ENCODE measurements at places on chromosomes 2 and 18.

- DNase-seq, result peak; percentile 89
Observed at GRCh38 chr2:241762321-241762932, 14.2 kb upstream of the GAL3ST2 start.

- DNase-seq, result no peak
Observed at GRCh38 chr2:33135645-33136044, 188.9 kb downstream of the LTBP1 start.

DNA sequence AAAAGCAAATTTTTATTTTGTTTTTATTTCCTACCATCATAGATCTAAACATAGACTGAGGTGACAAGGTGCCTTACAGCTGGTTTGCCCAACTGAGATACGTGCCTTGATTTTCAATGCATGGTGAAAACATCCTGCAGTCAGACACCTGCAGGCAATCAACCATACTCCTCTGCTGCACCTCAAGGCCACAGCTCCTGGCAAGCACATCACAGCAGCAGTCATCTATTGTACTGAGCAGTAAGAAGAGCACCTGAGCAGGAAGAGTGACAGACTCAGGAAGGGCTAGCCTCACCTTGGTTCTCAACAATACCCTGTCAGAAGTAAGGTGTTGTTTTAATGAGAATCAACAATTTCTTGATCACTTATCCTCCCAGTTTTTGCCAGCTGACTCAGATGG lies 1206.8 kb upstream of the NRXN1 start:
- no peak for DNase-seq

DNA sequence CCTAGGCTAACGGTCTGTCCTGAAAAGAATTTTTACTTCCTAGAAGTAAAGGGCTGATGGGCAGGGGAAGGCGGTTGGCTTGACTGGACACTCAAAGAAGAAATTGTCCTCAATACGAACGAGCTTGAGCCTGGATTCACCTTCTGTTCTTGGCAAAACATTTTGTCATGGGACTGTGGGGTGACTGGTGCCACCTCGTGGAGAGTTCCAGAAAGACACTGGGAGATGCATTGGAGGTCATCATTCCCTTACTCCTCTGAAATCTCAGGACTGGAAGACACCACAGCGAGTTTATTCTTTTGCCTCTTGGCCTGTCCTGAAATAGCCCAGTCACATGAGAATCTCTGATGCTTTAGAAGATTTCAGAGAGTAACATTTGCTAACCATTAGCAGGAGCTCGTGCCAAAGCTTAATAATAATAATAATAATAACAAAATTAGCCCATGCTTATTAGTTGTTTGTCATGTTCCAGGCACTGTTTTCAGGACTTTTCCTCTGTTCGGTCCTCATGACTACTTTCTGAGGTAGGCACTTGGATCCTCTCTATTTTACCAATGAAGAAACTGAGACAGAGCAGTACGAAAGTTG lies 44.5 kb downstream of the TMEM182 start:
- peak; percentile 18 for DNase-seq

- no peak for DNase-seq
Observed at GRCh38 chr2:3125001-3125760, 252.4 kb downstream of the EIPR1 start.

GRCh38 chr18:36454848-36455458 lies 157.4 kb downstream of the FHOD3 start:
- DNase-seq, result no peak

DNA sequence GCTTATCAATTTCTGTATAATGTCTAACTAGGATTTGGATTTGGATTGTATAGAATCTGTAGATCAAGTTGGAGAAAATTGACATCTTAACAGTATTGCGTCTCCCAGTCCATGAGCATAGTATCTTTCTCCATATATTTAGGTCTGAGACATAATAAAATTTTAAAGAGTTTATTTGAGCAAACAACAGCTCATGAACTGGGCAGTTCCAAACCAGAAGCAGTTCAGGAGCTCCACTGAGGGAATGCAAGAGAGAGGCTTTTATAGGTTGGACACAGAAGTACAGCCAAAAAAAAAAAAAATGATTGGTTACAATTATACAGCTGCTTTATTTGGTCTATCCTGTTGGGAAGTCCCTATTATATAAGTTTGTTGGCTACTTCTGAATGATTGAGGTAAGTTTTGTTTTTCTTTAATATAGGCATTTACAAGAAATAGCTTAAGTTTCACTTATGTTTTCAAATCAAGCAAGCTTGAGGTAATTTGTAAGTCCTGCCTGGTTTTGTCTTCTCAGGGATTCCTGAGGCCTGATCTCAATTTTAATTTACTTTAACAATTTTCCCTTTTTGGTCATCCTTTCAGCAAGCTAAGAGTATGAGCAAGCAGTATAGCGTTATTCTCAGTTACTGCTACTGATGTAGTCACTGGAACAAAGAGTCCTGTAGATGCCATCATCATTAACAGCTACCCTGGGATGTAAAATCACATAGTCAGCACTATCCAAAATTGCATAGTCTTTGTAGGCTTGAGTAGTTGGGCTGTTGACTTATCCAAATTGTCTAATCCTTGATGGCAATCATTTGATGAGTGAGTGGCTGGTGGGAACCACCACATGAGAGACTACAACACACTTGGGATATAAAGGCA lies 27.5 kb upstream of the RUFY4 start:
- no peak for DNase-seq

DNA sequence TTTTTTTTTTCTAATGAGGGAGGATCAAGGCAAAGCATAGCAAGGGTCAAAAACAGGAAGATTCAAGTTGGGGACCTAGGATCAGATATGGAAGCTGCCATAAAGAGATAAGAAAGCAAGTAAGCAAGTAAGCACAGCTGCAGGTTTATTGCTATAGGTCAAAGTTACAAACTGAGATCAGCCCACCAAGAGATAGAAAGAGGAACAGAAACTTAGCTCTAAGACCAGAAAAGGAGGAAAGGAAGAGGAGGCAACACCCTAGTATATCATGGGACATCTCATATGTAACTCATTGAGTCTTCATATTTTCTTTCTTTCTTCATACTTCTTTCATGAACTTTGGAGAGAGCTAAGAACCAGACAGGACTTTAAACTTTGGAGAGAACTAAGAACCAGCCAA lies 295.9 kb upstream of the CRIM1 start:
- no peak for DNase-seq

DNA sequence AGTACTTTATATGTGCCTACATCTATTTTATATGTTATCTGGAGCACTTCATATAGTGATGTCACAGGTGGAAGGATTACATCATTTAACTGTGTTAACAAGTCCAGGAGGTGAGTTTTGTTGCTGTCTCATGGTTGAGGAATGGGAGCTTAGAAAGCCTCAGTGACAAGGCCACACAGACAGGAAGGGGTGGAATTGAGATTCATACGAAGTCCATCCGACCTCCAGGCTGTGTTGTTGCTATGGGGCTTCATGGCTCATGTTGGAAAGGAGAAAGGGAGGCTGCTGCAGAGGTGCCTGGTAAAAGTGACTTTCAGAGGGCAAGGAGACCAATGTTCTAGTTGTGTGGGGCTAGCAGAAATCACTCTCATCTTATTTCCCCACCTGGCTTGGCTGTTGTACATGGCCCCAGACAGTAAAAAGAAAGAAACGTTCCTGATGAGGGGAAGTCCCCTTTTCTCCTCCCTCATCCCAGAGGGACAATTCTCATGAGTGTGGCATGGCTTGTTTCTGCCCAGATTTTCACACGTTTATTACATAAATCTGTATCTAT lies 31.0 kb upstream of the GREB1 start:
- DNase-seq, result no peak

DNA sequence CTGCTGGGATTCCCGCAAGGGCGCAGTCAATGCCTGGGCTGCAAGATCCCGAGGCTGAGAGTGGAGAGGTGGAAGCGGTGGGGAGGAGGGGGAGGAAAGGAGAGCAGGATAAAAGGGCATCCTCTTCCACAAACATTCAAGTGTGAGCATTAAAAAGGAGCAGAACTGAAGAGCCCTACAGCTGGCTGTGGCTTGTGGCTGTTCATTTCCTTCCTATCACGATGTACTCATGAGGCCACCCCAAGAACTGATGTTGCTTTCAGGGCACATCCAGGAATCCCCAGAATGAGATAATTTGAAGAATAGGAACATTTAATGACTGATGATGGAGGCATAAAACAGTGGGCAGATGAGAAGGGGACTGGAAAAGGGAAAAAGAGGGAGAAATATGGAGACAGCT lies 230.8 kb upstream of the SMIM21 start:
- DNase-seq, result no peak

DNA sequence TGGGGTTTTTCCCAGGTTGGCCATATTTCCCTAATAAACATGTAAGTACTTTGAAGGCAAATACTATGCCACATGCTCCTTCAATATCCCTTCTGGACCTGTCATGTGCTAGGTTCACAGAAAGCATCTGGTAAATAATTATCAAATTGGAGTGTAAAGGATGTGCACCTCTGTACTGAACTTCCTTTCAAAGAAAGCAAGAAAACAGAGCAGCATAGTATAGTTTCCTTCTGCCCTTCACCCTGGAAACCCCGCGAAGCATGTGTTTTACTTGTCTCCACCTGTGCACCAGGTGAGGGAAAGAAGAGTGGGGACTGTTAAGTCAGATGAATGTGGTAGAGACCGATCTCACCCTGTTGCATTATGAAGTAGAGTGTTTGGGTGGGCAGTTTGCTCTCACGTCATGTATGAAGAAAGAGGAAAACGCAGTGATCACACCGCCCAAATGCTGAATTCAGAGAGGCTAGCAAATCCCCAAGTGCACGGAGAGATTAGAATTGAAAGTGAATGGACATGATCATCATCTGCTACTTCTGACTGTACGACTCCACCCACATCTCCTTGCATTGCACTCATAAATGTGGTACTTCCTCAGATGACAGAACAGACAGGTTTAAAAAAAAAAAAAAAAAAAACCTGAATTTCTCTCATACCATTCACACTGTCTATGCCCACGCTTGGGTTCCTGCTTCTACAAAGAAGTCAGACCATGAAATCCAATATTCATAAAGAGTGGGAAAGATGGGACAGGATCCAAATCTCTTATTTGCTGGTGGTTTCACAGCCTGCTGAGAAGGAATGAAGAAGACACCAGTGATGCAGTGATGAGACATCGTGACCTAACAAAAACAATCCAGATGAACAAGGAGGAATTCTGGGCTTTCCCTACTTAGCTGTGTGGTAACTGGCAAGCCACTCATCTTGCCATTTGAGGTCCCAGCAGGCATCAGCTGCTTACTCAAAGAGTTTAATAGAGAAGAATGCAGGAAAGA lies 448.6 kb downstream of the BCL11A start:
- DNase-seq, result no peak

- DNase-seq, result no peak
Observed at GRCh38 chr2:71629771-71630453, 176.6 kb downstream of the DYSF start.

DNA sequence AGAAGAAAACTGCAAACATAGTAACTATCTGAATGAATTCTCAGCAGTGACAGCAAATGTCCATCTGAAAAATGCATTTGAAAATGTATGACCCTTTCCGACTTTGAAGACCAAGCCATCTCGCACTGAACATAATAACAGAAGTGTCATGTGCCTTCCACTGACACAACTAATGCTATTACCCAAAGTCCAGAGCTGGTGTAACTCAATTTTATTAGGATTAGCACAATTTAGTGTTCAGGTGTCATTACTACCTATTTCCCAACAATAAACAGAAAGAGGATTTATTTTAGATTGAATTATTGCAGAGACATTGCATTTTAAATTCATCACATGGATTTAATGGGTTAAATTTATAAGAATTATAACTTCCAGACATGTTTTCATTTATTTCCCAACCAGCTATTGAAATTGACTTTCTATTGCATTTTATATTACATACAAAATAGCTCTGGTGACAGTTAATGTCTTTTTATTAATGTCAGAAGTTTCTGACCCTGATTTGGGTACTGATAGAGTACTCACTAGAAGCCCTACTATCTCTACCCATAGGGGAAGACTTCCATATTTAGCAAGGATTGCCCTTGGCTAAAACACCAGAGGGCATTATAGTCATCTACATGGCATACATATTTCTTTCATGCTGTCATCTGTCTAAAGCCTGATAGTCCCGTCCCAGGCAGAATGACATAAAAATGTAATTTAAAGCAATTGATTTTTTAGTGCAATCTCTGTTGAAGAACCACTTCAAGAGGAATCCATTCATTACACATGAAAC lies 7.0 kb upstream of the STK39 start:
- DNase-seq, result no peak

DNA sequence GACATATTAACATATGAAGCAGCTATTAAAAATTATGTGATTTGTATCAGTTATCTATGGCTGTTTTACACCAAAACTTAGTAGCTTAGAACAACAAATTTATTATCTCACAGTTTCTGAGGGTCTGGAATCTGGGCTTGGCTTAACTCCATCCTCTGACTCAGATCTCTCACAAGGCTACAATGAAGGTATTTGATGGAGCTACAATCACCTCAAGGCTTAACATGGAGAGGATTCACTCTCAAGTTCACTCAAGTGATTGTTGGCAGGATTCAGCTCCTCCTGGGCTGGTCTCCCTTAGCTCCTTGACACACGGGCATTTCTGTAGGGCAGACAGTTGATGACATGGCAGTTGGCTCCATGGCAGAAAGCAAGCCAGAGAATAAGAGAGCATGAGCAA lies 133.0 kb upstream of the SLC14A2 start:
- DNase-seq, result no peak

- DNase-seq, result no peak
Observed at GRCh38 chr2:109396202-109397180, 217.3 kb downstream of the SEPTIN10 start.

DNA sequence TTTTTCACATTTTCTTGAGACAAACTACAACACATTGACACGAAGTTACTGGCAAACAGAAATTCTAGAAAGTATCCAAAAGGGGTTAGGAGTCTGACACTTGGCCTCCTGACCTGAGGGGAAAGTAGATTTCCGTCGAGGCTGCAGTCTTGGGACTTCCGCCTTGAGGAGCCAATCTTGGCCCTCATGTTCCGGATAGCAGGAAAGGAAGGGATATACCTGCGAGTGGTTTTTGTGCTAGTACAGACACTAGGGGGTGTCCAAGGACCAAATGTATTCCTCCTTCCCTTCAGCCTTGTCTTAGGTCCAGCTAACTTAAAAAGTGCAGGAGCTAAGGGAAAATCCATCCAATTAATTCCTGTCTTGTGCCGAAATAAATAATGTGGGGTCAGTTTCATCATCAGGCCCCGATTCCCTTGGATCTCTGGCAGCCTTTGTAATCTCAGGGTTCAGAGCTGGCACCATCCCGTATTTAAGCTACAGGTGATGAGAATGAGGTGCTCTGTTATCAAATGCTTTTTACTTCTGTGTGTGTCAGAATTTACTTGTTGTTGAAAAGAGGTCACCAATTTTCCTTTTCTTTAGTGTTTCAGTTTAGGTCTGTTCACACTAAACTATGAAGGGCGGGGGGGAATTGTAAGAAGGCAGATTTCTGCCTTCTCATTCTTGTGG lies 330.2 kb upstream of the FANCL start:
- peak; percentile 53 for DNase-seq

DNA sequence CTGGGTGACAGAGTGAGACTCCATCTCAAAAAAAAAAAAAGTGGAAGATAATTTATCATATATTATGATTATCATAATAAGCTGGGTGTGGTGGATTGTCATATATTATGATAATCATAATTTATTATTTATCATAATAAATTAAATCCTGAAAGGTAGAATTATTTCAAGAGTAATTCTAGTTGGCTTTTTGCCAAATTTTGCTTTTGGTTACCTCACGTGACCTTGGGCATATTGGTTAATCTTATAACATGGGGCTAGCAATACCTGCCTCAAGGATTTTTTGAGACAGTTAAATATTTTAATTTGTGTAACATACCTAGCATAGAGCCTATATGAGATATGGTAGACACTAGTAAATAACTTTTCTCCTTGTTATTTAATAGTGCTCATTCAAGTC lies 111.3 kb upstream of the TTC27 start:
- DNase-seq, result no peak

GRCh38 chr2:109512076-109512475 lies 101.7 kb downstream of the SEPTIN10 start:
- DNase-seq, result no peak

GRCh38 chr2:46053564-46053963 lies 243.6 kb upstream of the EPAS1 start:
- no peak for DNase-seq
